ENCODE measurements at places on chromosomes 2 and 18. TPM values are rescaled to one million over a fixed set of nuclear protein-coding genes. Genes with fewer than 3 reads are reported as not detected.

GRCh38 chr2:47016172-47016913 is 100.7 kb upstream of the MCFD2 start:
- no peak for DNase-seq

- no peak for DNase-seq
Observed at GRCh38 chr18:8499810-8500675, 109.2 kb upstream of the RAB12 start.

GRCh38 chr2:138602166-138602460 is 100.5 kb downstream of the SPOPL start:
- no peak for DNase-seq

- DNase-seq = no peak
Observed at GRCh38 chr2:80102026-80102425, 202.5 kb downstream of the LRRTM1 start.

The LINC00305 gene
- 4.1 TPM for polyA plus RNA-seq
